NAMALWA (cell line): ENCODE measurements at places on chromosomes 5 and 9.

- no peak for DNase-seq
These were observed 26.6 kb downstream of the DUSP1 start for GRCh38 chr5:172744123-172745104.

GRCh38 chr9:79939819-79940218, 368.1 kb downstream of the TLE4 start:
- DNase-seq = no peak

- DNase-seq = no peak
These were observed 64.8 kb downstream of the SMIM15 start for GRCh38 chr5:61097465-61097864.

- no peak for DNase-seq
These were observed 191.5 kb upstream of the S1PR3 start for GRCh38 chr9:88799541-88800328.

DNA sequence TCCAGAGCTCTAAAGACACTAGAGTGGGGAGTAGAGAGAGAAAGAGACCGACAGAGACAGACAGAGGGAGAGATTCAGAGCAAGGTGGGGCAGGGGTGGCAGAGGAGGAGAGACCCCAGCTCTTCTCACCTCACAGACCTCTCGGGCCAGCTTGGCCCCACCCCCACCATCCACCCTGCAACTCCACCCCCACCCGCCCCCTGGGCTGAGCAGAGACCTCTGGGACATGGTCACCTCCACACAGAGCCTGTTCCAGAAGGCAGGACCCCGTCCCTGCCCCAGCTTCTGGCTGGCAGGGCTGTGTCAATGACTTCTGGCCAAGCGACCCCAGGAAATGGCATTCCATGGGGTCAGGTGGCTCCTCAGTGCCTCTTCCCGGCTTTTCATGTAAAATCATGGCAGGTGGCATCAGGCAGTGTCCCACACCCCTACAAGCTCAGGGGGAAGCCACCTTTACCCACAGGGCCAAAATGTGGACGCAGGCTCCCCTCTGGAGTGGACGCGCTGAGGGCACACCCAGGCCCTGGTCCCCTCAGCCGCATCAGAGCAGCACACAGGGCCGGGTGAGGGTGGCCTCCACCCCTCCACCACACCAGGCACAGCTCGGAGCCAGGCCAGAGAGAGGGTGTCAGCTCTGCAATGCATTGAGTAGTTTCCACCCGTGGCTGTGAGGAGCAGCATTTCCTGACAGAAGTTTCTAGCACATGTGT, 131.2 kb upstream of the LPCAT1 start:
- no peak for DNase-seq

GRCh38 chr5:126363658-126364057, 59.6 kb upstream of the GRAMD2B start:
- no peak for DNase-seq

DNA sequence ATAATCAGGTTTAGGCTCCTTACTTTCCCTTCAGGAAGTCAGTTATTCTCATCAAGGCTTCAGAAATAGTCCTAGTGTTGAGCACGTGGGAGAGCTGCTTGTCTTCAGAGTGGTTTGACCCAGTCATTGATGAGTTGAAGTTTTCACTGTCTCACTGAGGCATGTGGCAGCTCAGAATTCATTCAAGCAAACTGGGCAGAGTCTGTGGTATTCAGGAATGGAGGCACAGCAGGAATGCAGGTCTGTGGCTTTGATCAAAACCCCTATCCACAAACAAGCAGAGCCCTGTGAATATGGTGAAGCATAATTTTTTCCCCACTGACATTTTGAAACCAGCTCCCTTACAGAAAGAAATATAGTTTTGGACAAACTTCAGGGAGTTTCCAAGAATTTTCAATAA, 207.3 kb downstream of the CD180 start:
- no peak for DNase-seq

DNA sequence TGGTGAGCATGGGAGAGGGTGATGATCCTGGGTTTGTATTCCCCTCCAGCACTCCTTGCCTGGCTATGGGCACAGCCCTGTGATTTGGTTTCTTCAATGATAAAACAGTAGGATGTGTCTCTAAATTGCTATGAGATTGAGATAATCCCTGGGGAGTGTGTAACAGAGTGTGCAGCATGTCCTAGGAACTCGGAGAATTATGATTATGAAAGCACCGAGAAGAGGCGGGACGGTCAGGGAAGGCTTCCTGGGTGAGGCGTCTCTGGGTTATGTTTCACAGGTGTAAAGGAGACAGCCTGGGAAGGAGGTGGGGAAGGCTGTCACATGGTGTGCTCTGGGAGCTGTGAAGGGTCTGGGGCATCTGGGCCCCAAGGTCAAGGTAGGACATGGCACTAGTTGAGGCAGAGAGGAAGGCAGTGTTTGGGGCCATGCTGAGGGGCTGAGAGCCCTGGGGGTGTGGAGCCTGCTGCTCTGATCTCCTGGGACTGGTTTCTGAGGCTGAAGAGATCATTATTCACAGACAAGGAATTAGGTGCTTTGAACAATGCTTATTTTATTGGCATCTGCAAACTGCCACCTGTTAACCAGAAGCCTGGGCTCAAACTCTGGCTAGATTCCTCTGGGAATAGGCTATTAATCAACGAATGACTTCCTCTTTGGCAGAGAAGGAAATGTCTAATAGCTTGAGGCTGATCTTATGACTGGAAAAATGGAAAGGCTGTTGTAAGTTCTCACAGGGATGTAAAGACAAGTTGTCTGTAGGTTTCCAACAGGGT, 73.8 kb upstream of the IL12B start:
- no peak for DNase-seq

GRCh38 chr5:131371835-131372234, 108.0 kb downstream of the CDC42SE2 start:
- no peak for DNase-seq

DNA sequence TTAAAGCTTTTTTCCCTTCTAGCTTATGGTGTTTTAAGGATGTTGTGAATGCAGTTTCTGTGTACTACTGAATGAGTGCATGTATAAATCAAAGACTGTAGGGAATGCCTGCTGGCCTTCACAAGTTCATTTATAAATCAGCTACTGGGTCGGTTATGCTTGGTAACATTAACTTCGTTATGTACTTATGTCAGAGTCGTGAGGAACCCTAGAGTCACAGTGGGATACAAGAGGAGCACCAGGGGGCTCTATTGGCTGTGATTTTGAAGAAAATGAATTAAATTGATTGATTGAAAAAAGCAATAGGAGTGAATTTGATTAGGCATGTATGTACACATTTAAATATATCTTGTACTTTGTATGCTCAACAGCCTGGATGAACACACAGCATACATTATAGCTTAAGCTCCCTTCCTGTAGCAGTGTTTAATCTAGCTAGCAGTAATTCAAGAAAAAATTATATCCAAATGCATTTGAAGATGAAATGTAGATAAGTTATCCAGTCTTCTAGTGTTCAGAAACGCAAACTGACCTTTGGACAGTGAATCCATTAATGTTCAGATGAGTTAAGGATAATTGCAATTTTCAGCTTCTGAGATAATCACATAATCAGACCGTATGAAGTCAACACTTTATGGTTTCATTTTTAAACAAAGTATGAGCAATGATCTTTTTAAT, 204.2 kb downstream of the KDM4C start:
- no peak for DNase-seq

GRCh38 chr5:181120761-181121160, 10.2 kb downstream of the OR2V1 start:
- DNase-seq = no peak

- peak; percentile 77 for DNase-seq
These were observed 33.6 kb downstream of the IRF1 start for GRCh38 chr5:132456987-132457361.
